ENCODE measurements at places on chromosomes 7 and 10.
A peak's percentile ranks its signal among the peaks of the same experiment; 100 is the strongest.

DNA sequence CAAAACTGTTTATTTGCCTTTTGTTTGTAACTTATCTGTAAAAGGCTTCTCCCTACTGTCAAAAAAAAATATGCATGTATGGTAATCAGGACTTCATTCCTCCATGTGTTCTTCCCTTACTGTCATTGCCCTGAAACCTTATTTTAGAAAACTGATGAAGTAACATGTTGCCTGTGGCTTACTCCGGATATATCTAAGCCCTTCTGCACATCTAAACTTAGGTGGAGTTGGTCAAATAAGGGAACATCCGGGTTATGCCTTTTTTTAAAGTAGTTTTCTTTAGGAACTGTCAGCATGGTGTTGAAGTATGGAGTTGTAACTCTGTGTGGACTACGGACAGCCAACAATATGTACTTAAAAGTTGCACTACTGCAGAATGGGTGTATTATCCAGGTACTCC is 6.2 kb downstream of the SAR1A start:
- DNase-seq: no peak

DNA sequence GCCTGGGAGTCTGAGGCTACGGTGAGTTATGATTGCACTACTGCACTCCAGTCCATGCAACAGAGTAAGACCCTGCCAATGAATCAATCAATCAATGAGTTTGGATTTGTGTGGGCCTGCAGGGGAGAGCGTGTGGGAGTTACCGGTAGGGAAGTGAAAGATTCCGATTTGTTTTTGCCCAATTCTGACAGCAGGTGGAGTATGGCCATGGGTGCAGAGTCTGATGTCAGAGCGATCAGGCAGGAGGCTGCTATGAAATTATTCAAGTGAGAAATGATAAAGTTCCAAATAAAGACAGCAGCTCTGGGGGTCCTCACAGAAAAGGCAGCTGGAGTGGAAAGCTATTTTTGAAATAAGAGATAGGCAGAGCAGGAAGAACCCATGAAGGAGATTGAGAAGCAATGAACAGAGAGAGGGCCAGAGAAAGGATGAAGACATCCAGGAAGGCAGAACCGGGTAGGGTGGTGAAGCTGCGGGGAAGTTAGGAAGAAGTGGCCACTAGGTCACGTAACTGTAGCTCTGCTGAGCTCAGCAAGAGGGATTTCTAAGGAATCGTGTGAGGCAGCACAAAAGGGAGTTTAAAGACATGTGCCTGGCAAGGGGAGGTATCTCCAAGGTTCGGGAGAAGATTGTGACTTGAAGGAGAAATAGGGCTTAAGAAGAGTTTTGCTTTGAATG is 93.7 kb upstream of the NMT2 start:
- DNase-seq: no peak

- no peak for DNase-seq
Observed at GRCh38 chr7:98252425-98253054, 508 bp upstream of the TECPR1 start.

GRCh38 chr7:37284805-37285231 is 163.8 kb downstream of the ELMO1 start:
- peak; percentile 6 for DNase-seq

- no peak for DNase-seq
Observed at GRCh38 chr10:22651276-22651980, 63.0 kb downstream of the PIP4K2A start.

- DNase-seq: no peak
Observed at GRCh38 chr10:93554760-93555432, 11.6 kb upstream of the FFAR4 start.

- DNase-seq: no peak
Observed at GRCh38 chr7:40716052-40716451, 581.2 kb downstream of the SUGCT start.

- no peak for DNase-seq
Observed at GRCh38 chr10:115572740-115573455, 479.7 kb downstream of the ATRNL1 start.

- DNase-seq: no peak
Observed at GRCh38 chr7:155203059-155203881, 94.4 kb upstream of the INSIG1 start.

DNA sequence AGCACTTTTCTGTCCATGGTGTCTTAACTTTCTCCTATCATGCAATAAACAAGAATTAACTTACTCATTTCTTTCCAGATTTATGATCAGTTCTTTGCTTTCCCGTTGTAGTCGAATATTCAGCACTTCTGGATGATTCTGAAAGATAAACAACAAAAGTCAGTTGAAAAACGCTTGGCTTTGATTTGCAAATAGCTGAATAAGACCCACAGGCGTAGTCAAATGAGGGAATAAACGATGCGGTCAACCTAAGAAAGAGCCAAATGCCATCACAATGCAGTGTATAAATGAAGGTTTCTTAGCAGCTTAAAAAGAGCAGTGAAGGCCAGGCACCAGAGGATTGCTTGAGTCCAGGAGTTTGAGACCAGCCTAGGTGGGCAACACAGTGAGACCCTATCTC is 109.4 kb downstream of the ADAM12 start:
- DNase-seq: no peak

- DNase-seq: no peak
Observed at GRCh38 chr7:144763291-144763690, 72.6 kb downstream of the TPK1 start.

DNA sequence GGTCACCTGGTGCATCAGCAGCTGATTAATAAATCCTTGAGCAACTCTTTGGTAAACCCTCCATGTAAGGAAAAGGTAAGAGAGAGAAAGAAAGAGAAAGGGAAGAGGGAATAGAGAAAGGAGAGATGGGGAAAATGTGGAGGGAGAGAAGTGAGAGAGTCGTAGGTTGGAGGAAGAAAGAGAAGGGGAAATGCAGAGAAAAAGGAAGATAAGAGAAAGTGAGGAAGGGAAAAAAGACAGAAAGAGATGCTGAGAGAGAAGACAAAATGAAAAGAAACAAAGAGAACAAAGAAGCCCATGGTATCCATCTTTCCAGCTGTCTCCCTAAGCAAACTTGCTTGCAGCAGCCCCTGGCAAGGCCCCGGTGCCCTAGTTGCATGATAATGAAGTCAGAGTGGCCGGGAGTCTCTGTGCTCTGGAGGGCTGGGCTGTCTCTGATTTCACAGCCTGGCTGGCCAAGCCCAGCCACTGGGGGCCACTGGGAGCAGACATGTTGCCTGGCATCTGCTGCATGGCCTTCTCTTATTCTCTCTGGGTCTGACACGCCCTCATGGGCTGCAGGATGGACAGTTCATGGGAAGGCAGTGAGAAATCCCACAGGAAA is 48.4 kb downstream of the PRR15 start:
- no peak for DNase-seq

- DNase-seq: no peak
Observed at GRCh38 chr10:50648089-50648934, 24.6 kb upstream of the SGMS1 start.

DNA sequence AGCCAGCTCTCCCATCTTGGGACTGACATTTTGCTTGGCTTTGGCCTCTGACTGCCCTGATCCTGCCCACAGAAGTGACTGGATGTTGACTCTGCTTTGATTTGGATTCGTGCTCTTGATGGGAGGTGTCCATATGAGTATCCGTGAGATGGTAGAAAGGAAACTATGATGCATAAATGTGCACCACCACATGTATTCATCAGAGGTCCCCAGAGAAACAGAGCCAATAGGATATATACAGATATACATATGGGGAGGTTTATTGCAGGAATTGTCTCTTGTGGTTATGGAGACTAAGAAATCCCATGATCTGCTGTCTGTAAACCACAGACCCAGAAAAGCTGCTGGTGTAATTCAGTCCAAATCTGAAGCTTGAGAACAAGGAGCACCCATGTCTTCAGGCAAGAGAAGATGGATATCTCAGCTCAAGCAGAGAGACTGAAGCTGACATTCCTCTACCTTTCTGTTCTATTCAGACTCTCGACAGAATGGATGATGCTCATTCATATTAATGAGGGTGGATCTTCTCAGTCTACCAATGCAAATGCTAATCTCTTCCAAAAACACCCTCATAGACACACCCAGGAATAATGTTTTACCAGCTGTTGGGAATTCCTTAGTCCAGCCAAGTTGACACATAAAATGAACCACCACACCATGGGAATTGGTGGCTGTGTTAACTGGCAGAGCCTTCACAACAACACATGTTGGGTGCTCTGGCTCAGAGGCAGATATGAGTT is 390.7 kb downstream of the CCSER2 start:
- no peak for DNase-seq

DNA sequence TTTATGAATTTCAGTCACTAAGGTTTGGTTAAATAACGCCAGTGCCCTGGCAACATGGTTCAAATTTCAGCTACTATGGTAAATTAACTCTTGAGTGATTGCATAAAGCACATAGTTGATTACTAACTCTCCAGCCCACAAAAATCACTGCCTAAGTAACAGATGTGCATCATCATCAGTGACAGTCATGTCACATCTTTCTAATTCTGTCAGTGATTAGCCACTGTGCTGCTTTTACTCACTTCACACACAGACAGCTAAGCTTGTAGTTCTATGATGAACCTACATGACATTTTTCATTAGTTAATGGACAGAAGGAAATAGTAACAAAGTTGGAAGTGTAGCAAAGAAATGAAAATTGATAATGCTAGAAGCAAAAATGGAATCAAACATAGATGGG is 108.9 kb downstream of the DNAH11 start:
- DNase-seq: no peak

DNA sequence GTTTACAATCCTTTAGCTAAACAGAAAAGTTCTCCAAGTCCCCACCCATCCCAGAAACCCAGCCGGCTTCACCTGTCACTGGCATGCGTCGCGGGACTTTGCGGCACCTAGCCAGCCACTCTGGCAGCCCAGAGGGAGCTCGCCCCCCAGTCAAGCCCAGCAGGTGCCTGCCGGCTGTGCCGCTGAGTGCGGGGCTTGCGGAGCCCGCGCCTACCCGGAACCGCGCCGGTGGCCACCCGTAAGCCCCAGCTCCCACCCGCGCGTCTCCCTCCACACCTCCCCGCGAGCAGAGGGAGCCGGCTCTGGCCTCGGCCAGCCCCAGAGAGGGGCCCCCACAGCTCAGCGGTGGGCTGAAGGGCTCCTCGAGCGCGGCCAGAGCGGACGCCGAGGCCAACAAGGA is 446.1 kb downstream of the GRM8 start:
- DNase-seq: no peak

GRCh38 chr7:43431020-43431595 is 151.8 kb upstream of the STK17A start:
- DNase-seq: no peak

DNA sequence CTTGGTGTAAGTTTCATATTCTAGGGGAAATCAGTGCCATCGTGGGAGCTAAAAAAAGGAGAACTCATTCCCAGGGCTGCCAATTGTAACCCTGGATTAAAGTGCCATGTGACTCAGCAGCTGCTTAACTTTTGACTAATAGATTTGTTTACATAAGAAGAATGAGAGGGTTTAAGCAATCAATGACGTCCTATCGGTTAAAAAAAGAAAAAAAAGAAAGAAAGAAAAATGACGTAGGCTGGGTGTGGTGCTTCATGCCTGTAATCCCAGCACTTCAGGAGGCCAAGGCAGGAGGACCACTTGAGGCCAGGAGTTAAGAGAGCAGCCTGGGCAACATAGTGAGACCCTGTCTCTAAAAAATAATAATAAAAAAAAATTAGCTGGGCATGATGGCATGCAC is 116.2 kb upstream of the AFAP1L2 start:
- no peak for DNase-seq

DNA sequence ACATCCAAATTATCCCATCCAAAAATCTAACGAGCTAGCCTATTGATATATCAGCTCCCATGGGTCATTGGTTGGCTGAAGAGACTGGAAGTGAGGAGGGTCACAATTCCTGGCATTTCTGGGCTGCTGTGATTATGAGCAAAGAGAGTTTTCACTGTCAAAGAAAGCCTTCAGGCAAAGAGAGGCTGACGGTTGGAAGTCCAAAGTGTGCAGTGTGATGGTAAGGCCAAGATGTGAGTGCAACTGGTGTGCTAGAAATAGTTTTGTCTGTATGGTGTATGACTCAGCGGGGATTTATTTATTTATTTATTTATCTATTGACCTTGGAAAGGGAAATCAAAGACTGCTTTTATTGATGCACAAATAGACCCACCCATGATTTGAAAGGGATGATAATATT is 75.0 kb downstream of the AASS start:
- no peak for DNase-seq

DNA sequence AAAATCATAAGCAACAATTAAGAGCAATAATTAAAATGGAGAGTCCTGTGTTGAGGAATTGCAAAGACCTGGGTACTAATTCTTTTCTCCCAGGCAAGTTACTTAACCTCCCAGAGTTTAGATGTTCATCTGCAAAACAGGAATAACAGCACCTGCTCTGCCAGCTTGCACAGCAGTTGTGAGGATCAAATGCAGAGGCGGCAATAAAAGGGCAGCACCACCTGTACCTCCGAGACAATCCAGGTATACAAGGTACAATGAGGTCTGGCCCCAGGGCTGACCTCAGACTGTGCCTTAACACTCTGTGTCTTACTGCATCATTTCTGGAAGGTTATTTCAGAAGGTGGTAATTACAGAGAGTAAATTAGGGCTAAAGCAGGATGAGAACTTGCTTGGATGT is 14.5 kb upstream of the FAM204A start:
- DNase-seq: no peak

DNA sequence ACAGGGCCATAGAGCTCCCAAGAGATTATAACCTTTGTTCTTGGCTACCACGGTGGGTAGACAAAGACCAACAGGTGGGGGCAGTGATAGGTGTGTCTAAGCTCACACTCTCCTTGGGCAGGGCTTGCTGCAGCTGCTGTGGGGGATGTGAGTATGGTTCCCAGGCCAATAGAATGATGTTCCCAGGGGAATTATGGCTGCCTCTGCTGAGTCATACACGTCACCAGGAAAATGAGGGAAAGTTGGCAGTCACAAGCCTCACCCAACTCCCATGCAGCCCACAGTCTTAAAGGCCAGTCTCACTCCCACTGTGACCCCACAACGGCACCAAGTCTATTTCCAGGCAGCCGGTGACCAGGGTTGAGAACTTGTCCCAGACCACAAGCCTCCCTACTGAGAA is 453.4 kb upstream of the PODXL start:
- no peak for DNase-seq

- DNase-seq: no peak
Observed at GRCh38 chr7:44309271-44310091, 15.9 kb downstream of the CAMK2B start.

GRCh38 chr10:129865960-129866359 is 98.1 kb downstream of the EBF3 start:
- no peak for DNase-seq

DNA sequence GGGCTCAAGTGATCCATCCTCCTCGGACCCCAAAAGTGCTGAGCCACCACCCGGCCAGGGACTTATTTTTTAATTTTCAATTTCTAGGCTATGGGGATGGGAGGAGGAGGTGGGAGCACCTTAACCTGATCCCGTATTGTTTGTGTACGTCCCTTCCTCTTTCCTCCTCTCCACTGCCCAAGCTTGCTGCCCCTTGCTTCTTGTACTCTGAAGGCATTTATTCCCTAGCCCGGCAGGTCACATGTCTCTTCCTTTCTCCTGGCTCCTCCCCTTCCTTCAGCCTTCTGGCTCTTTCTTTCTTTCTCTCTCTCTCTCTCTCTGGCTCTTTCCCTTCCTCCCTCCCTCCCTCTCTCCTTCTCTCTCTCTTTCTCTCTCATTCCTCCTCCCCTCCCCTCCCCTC is 56.0 kb downstream of the COL26A1 start:
- no peak for DNase-seq

All from NCI-H446 (cell line).